ENCODE measurements at places on chromosomes 1 and 21. TPM values are rescaled to one million over a fixed set of nuclear protein-coding genes. Genes with fewer than 3 reads are reported as not detected.

NECTIN4 gene
- 0.19 TPM for polyA plus RNA-seq

DNA sequence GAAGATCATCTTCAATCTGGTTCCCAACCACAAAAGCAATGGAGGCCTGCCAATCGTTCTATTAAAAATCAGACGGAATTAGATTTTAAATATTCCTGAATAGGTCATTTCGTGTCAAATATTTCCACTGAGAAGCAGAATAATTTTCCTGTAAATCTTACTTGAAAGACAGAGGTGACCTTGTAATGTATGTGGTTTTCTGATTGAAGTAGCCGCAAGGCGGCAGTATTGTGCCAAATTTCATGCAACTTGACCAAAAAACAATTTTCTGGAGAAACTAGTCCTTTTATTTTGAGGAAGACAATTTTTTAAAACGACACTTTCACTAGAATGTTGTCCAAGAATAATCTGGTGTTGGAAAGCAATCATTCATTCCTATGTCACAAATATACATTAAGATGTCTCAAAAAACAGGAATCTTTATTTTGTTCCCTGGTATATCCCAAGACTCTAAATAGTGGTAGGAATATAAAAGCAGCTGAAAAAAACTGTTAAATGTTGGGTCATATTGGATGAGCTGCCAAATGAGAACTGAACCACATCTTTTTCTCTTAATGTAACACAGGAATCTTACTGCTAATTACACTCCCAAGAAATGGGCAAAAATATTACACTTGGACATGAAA, 33.6 kb downstream of the SPAG17 start:
- peak; percentile 90 for DNase-seq

S100A7 gene
- not detected for polyA plus RNA-seq

TRIM67 gene
- 0.17 TPM for polyA plus RNA-seq

DNA sequence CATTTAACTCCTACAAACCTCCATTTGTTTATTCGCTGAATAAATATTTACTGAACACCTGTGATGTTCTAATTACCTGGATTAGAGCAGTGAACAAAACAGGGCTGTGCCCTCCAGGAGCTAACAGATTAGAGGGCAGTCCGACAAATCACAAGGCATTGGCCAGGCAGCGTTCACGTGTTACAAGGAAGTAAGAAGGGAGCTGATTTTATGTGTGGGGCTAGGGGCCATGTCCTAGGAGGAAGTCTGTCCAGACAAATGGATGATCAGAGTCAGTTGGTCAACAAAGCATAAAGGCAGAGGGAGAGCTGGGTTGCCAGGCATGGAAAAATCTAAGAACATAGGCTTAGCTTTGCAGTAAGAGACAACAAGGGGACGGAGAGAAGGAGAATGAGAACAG, 57.3 kb upstream of the BACE2 start:
- no peak for DNase-seq

DNA sequence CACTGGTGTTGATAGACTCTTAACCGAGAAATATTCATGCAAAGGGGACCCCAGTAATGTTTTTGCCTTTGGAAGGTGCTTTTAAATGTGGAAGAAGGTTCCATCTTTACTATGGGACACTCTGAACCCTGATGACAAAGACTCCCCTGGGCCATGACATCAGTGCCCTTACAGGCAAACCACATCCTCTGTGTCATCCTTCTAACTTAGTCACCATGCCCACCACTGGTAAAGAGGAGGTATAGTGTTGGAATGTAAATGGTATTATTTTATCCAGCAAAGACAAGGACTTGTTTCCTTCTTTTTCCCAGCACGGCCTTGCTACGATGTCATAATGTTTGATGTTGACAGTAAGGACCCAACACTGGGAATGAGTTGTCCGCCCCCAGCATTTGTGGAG, 12.6 kb downstream of the METTL13 start:
- peak; percentile 41 for DNase-seq

- peak; percentile 88 for DNase-seq
Measured at GRCh38 chr21:44994695-44995342, 55.0 kb downstream of the SLX9 start.

OR2G6 gene
- polyA plus RNA-seq = not detected

LPAR3 gene
- 1.3 TPM for polyA plus RNA-seq

DNA sequence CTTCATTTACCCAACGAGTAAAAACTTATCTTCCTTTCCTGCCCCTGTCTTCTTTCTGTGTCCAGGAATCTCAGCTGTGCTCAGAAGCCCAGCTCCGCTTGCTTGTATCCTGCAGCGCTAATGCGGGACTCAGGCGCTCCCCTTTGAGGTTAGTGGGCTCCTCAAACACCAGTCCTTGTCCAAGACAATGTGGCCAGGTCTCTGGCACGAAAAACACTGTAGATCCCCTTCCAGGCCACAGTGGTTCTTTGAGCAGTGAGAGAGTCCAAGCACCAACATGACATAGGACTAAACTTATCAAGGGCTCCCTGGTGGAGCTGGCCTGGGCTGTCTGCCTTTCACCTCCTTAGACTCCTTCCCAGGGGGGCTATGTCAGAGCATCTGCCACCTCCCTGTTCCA, 53.7 kb downstream of the PLD5 start:
- no peak for DNase-seq

GRCh38 chr21:27649323-27649722, 682.4 kb upstream of the ADAMTS5 start:
- DNase-seq = peak; percentile 50

SPAG17 gene
- polyA plus RNA-seq = 2.1 TPM

UBXN10 gene
- polyA plus RNA-seq = 0.27 TPM

GRCh38 chr1:81550753-81551152, 250.0 kb upstream of the ADGRL2 start:
- no peak for DNase-seq

- DNase-seq = no peak
Measured at GRCh38 chr21:46356494-46357334, 32.8 kb downstream of the PCNT start.

DNA sequence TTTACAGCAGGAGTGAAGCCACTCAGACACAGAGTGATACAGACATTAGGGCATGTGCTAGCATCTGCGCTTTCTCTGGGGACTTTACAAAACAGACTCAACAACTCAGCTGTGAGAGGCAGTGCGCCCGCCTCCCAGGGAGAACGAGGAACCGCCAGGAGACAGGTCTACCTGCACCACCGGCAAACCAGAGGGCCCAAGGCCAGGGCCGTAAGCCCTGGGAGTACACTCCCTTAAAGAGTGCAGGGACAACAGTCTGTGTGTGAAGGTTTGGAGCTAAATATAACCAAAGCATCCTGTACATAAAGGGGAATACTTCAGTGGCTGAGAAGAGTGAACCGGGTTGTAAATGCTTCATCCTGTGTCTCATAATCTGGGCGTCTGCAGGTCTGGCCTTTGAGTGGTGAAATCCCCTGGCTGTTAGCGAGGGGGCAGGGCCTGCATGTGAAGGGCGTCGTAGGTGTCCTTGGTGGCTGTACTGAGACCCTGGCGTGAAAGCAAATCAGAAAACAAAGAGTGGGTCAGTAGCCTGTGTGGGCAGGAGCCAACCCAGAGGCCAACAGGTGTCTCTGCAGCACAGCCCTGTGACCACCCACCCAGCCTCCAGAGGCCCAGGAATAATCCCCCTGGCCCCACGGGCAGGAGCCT, 86.9 kb downstream of the CD247 start:
- DNase-seq = no peak

RUNX3 gene
- polyA plus RNA-seq = 0.56 TPM

DNA sequence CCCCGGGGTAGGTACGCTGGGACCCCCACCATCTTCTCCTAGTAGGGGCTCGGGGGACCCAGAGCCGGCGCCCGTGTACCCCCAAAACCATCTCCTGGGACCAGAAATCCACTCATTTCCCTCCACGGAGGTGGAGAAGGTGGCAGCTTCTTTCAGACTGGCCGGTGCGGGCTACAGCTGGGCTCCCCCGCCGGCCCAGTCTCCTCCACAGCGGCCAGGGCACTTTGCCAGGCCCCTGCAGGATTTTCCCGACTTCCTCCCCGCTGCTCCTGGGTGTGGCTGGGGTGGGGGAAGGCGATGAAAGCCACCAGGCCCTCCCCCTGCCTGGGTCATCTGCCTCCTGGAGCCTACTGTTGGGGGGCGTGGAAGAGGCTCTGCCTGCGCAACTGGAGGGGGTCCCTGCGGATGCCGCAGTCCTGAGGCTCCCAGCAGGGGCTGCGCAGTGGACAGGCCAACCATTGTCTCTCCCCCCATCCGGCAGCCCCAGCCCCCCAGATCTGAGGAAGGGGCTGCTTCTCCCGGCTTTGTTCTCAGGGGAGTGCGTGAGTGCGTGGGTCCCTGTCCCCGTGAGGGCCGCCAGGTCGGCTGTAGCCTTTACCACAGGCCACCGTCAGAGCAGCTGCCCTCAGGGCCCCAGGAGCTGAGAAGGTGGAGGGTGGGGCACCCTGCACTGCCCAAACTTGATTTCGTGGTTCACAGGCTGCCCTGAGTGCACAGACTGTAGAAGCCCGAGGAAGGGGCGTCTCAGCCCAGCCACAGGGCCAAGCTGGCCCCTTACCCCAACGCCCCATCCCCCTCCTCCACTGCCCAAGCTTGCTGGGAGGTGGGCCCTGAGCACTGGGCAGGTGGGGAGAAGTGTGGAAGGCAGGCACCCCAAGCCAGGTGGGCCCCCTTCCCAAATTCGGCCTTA, 1.3 kb downstream of the AGRN start:
- peak; percentile 65 for DNase-seq

GRCh38 chr1:157806431-157807149, 13.3 kb downstream of the FCRL1 start:
- no peak for DNase-seq

GRCh38 chr1:217244971-217245370, 385.9 kb downstream of the GPATCH2 start:
- DNase-seq = no peak

DNA sequence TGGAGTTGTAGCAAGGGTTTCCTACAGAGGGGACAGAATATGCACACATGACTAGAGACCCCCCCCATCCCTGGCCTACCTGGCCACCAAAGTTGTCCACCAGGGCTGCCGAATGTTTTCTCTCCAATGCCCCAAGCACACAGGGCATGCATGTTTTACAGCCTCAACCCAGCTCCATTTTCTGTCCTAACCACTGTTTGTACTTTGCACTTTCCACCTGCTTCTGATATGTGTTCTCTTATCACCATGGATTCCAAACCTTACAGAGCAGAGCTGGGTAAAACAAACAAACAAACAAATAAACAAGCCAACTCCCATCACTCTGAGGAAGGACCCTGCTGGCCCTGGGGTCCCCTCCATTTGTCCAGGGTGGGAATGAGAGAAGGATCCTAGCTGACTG, 27.3 kb downstream of the CLIC6 start:
- no peak for DNase-seq

DNA sequence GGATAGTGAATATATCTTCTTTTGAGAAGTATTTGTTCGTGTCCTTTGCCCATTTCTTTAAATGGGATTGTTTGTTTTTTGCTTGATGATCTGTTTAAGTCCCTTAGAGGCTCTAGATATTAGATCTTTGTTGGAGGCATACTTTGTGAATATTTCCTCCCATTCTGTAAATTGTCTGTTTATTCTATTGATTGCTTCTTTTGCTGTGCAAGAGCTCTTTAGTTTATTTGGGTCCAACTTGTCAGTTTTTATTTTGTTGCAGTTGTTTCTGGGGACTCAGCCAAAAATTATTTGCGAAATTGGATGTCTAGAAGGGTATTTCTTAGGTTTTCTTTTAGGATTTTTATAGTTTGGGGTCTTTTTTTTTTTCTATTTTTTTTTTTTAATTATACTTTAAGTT, 302.8 kb downstream of the NCAM2 start:
- DNase-seq = no peak

DNA sequence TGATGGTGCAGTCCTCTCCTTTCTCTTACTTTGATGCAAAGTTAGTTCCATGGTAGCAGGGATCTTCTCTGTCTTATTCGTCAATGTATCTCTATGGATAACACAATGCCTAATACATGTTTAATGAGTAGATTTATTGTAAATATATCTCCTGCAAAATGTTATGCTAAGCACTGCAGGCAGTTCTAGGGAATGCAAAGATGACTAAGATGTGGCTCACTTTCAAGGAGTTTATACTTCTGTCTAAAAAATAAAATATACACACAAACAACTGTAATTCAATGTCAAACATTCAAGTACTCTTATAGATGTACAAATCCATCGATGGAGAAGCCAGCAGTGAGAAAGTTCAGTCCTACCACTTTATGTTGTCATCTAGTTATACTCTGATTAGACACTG, 194.3 kb downstream of the KCTD3 start:
- DNase-seq = no peak

TRIM45 gene
- polyA plus RNA-seq = 12.5 TPM

GRCh38 chr1:114737314-114737849, 20.4 kb downstream of the CSDE1 start:
- no peak for DNase-seq

DNA sequence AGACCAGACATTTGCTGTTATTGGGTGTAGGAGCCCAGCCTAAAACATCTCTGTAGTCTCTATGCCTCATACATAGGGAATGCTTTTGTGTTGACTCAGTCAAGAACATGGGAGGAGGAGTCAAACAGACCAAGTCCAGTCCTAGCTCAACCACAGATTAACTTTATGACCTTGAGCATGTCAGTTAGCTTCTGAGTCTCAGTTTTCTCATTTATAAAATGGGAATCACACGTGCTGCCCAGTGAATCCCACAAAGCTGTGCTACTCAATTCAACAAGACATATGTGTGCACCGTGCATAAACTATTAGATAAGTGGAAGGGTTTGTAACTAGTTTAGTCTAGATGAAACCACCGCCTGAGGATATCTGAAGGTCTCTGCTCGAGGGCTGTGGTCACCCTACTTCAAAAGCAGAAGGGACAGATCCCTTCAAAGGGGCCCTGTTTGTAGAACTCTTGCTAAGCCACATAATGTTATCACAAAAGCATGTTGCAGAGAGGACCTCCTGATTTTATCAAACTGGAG, 109.5 kb upstream of the NFIA start:
- DNase-seq = peak; percentile 53

DNA sequence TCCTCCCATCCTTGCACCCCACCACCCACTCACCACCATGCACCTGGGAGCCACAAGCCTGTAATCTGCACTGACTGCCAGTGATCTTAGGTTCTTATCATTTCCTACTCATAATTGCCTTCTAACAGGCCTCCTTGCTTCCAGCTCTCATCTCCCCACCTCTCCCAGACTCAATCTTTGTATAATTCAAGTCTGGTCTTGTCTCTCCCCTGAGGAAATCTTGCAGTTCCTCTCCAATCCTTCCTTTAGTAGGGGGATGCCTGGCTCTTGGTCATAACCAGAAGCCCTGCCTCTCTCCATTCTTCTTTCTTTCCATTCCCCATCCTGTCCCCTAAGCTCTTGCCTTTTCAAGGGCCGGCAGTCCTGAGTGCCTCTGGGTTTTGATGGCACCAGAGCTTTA, 27.8 kb downstream of the PIGM start:
- no peak for DNase-seq

HTR6 gene
- not detected for polyA plus RNA-seq

- peak; percentile 87 for DNase-seq
Measured at GRCh38 chr1:39091845-39092645, 65.9 kb downstream of the NDUFS5 start.

- DNase-seq = peak; percentile 81
Measured at GRCh38 chr1:22341791-22342605, 109.7 kb upstream of the ZBTB40 start.

- no peak for DNase-seq
Measured at GRCh38 chr1:115815694-115816093, 25.2 kb downstream of the NHLH2 start.

- no peak for DNase-seq
Measured at GRCh38 chr21:44823179-44823660, 5.4 kb upstream of the SUMO3 start.

- peak; percentile 83 for DNase-seq
Measured at GRCh38 chr1:171740987-171741871, 636 bp downstream of the VAMP4 start.

GRCh38 chr1:15432324-15432723, 5.9 kb upstream of the CTRC start:
- peak; percentile 63 for DNase-seq

- no peak for DNase-seq
Measured at GRCh38 chr1:9486466-9487140, 52.7 kb upstream of the SLC25A33 start.
